ENCODE measurements at places on chromosomes 6 and 20.

DNA sequence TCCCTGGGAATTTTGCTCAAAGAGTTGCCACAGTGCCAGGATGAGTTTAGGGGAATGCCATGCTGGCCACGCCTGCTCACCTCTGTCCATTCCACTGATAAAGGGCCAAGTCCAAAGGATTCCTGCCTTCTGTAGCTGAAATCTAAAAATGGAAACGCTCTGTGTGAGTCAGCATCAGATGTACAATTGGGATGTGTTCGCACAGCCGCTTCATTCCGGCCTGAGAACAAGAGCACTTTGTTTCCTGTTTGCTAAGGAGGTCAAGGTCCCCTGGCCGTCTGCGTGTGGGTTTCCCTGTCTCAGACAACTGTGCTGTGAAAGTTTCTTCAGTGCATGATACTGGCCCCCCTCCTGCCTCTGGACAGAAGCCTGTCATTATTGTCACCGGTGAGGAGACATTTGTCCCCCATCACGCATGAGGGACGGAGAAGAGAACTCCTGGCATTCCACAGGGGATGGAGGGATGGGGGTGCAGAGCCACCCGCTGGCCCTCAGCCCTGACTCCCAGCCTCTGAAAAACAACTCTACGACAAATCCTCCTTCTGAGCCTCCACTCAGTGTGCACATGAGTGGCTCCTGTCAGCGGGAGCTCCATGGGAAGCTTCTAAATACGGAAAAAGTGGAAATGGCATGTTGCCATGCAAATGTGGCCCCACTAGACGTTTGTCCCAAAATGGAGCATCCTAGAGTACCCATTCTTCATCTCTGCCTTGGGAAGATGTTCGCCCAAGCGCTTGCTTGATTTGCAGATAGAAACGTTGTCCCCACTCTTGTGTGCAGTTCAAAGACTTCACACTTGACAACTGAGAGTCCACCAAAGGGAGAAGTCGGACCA lies 143.5 kb upstream of the AFDN start:
- DNase-seq = no peak

GRCh38 chr6:139017227-139017626 lies 11.3 kb upstream of the ABRACL start:
- no peak for DNase-seq

GRCh38 chr6:95286874-95287273 lies 290.5 kb upstream of the MANEA start:
- DNase-seq = no peak

DNA sequence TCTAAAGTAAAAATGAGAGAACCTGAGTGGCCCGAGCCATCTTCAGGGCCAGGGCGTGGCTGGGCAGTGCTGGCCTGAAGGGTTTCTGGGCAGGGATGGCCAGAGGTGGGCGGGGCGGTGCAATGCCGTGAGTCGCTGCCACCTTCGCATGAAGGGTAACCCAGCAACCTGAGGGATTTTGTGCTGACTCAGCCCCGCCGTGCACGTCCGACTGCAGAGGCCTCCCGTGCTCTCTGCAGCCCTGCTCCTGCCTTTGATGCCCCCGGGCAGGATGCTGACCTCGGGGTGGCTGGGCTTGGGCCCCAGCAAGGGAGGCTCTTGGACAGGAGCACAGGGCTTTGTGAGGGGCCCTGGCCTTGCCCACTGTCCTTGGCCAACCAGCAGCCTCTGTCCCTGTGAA lies 81.7 kb upstream of the GATA5 start:
- DNase-seq = no peak

DNA sequence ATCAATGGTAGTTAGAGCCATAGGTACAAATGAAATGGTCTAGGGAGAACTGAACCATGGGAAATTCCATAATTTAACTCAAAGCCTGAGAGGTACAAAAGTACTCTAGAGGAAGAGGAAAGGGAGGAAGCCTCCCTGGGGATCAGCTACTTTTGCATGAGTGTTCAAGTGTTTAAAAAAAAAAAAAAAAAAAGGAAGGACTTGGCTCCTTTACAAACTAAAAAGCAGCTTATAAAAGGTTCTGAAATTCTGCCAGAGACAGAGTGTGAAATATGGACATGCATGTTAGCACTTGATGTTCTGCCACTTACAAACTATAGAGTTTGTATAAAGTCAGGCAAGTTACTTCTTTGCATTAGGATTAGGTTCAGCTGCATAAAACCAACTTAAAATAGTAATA lies 290.0 kb downstream of the TBC1D7 start:
- DNase-seq = no peak

GRCh38 chr6:135403584-135403983 lies 94.0 kb downstream of the AHI1 start:
- no peak for DNase-seq

GRCh38 chr6:36963451-36964290 lies 9.1 kb downstream of the PI16 start:
- no peak for DNase-seq

DNA sequence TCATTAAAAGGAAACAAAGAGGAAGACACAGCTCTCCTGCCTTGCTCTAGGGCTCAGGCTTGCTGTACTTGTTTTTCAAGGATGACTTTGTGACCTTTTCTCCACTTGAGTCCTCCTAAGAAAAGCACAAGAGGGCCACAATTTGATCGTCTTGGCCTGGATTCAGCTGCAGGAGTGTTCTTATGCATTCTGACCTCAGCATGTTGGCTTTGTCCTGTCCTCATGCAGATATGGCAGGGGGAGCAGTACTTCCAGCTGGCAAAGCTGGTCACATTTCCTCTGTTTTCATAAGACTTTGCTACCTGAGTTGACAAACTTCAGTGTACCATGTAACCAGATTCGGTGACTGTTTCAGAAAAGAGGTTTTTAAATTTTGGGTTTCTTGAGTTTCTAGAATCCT lies 30.8 kb downstream of the KDM1B start:
- DNase-seq = no peak

DNA sequence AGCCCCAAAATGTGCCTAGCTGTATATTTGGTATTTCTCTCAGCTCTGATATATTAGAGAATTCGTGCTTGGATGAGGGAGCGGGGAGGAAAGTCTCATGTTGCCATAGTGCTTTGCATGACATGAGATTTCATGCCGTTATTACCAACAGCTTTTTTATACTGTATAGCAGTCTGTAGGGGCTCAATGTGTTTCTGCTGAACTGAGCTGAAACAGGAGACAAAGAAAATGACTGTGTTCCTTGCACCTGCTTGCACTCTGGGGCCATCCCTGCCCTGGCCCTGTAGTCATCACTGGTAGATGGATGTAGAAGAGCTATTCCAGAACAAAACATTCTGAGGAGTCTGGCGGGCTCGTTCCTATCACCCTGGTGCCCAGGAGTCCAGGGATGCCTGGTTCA lies 128.0 kb upstream of the SASH1 start:
- no peak for DNase-seq

DNA sequence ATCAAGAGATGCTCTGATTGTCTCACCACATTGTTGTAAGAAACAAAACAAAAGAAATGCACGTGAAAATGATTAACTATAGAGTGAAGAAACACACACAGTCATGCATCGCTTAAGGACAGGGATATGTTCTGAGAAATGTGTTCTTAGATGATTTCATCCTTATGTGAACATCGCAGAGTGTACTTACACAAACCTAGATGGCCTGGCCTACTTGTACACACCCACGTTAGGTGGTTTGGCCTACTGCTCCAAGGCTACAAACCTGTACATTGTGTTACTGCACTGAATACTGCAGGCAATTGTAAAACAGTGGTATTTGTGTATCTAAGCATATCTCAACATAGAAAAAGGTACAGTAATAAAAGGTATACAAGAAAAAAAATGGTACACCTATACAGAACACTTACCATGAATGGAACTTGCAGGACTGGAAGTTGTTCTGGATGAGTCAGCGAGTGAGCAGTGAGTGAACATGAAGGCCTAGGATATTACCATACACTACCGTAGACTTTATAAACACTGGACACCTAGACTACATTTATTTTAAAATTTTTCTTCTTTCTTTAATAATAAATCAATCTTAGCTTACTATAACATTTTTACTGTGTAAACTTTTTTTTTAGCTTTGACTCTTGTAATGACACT lies 48.6 kb downstream of the FKBP5 start:
- no peak for DNase-seq

GRCh38 chr20:38838326-38838725 lies 32.8 kb downstream of the PPP1R16B start:
- no peak for DNase-seq

DNA sequence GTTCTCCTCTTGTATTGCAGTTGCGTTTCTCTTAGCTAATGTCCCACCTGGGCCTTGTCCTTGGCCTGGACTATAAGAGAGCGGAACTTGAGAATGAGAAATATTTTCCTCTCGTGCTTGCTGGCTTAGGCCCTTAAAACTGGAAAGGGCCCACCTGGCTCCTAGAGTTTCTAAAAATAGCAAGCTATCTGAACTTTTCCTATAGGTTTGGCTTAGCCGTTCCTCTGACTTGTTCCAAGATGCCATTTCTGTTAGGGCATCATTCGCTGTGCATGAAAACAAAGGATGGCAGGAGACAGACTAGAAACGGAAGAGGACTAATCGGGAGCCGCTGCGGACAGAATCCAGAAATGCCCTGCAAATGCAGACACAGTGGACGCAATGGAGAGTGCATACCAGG lies 4.5 kb downstream of the RIPOR3 start:
- no peak for DNase-seq

DNA sequence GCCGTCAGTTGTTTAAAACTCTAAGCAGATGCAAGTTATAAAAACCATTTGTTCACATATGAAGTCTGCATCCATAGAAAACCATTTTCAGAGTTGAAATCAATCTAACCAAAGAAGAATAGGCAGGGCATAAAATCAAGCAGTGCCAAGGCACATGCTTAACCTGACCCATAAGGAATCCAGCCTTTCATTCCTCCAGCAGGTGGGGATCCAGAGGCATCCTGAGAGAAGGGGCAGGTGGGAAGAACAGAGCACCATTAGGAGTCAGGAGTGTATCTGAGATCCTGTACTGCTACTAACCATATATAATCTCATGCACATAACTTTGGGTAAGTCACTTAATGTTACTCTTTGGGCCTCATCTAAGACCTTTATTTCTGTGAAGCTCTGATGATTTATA lies 29.4 kb upstream of the FOXO3 start:
- DNase-seq = no peak

DNA sequence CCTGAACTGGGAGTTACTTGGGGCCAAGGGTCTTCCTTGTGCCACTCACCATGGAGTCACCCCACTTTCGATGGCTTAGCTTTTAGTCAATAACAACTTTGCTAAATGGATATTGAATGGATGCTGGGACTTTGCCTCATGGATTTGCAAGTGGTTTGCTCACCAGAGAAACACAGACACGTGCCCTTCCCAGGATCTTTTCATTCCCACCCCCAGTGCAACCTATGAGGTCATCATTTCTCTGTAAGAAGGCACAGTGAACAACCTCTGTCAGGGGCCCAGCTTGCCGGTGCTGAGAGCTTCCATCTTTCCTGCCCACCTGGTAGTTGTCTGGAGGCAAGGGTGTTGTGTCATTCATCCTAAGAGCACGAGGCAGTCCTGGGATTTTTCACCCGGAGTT lies 256.8 kb upstream of the PMEPA1 start:
- no peak for DNase-seq

GRCh38 chr6:90619221-90619620 lies 32.3 kb upstream of the MAP3K7 start:
- DNase-seq = no peak

DNA sequence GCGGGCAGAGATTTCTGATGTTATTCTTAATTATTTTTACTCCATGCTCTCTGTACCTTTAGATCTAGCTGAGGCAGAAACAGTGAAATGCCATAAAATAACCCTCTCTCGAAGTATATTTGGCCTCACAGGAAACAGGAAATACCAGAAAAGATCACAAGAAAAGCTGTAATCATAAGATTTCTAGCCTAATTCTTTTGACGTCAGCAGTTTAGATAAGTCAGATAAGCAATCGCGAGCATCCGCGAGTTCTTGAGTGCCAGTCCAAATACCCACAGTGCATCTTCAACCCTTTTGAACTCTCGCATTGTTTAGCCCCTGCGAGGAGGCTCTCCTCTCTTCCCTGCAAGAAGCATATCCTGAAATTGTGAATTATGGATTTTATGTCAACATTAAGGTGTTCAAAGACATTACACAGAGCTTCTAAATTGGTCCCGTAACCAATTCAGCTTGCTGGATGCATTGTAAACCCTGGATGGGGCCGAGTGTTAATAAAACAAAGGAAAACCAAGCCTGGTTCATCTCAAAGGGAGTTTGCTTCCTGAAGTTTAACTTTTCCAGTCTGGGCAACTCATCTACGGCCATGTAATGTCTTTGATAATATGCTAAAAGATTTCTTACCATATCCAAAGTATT lies 198.9 kb downstream of the MTFR2 start:
- no peak for DNase-seq

- DNase-seq = no peak
These were observed 28.4 kb downstream of the MDGA1 start for GRCh38 chr6:37669306-37669705.

DNA sequence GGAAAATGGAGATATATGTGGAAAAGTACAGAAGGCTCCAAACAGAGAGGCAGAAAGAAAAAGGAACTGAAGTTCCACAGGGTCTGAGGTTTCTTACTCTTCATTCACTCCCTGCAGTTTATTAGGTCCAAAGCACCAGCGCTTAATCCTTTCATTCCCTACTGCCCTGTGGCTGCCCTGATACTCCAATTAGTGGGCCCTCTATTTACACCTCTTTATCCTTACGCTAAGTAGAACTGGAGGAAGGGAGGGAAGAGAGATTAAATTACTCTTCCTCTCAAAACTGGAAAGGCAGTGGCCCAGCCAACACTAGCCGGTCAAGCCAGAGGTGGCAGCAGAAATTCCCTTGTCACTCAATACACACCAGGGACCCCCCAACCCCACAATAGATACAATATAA lies 20.4 kb downstream of the TRERF1 start:
- no peak for DNase-seq

DNA sequence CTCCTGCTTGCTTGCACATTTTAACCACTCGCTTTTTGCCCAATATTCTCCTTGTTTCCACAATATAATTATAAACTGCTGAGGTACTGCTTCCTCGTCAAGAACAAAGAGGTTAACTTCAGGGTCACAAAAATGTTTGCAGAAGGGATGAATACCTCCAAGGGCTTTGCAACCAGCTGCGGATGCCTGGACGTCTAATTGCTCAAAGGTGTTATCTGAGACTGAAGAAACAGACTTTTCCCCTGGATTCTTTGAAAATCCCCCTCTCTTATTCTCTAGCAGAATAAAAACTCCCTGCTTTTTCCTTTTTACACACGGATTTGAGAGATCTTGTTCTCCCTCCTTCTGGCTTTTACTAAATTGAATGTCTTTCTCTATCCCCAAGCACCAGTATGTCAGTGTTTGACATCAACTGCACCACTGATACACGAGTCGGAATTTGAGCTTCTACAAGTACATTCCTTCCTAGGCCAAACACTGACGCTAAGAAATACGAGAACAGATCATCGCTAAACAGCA lies 336 bp upstream of the SMPDL3A start:
- DNase-seq = no peak

GRCh38 chr20:19821606-19822005 lies 63.5 kb downstream of the RIN2 start:
- no peak for DNase-seq
